ELR (cell line): ENCODE measurements at places on chromosomes 7 and 10.

DNA sequence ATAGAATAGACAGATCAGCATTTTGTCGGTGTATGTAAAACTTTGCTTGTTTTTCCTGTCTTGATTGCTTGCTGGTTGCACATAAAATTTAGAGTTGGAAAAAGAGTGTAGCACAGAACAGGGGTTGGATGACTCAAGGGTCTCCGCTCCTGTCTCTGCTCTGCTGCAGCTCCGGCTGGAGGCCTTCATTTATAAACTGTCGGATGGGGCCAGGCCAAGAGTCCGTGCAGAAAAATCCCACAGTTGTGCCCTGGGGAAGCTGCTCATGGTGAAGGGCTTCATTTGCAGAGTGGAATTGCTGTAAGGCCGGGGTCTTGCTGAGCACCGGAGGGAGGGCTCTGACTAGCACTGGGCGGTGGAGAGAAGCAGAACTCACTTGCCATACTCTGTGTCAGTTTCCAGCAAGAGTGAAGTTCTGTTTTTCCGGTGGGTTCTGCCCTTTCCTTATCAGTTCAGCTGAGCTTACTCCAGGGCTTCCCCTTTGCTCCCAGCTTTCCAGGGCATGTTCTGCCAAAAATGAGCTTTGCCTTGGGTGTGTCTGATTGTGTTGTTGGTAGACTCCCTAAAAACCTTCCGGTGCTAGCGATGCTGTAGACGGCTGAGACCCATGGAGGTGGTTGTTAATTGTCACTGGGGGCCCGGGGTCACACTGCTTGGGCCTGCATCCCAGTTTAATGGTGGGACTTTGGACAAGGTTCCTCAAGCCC is 67.2 kb downstream of the CAMK1D start:
- DNase-seq = no peak

DNA sequence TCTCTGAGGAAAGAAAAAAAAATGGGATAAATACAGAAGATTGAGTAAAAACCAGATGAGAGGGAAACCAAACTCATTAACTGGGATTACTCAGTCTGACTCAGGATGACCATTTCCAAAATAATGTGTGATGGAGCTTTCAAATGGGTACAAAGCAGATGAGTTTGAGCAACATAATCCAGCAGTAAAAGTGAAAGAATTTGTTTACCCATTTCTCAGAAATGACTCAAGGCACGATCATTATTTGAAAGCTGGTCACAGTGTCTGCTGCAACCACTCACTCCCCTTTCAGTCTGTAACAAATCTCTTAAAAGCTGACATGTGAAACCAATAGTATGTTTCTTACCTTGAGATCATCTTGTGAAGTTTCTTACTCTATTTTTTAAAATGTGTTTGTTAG is 104.7 kb upstream of the KLF14 start:
- DNase-seq = peak; percentile 97

DNA sequence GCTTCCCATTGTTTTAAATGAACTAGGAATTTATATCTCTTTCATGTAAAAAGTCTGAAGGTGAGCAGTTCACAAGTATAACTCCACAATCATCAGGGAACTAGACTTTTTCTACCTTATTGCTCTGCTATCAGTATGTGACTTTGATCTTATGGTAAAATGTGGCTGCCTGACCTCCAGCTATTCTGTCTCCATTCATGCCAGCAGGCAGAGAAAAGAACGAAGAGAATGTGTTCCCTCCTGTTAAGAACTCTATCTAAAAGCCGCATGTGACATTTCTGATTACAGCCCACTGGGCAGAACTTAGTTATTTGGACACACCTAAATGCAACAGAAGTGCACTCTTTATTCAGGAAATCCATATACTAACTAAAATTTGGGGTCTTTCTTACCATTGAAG is 102.8 kb upstream of the MBL2 start:
- no peak for DNase-seq

GRCh38 chr10:130809761-130810515 is 501.6 kb downstream of the TCERG1L start:
- DNase-seq = no peak

GRCh38 chr7:113752289-113752688 is 166.5 kb downstream of the PPP1R3A start:
- DNase-seq = no peak

GRCh38 chr7:101941481-101942383 is 124.3 kb downstream of the CUX1 start:
- DNase-seq = peak; percentile 79

- DNase-seq = peak; percentile 72
Observed at GRCh38 chr7:28298870-28299518, 113.3 kb upstream of the CREB5 start.

GRCh38 chr10:33673839-33674415 is 339.5 kb upstream of the NRP1 start:
- no peak for DNase-seq

- DNase-seq = peak; percentile 83
Observed at GRCh38 chr10:97572214-97572989, at the start of gene ANKRD2. TSS of gene ANKRD2 (plus strand) at chr10:97572779. CDS start at chr10:97572789, 10 bp downstream.

GRCh38 chr7:21984042-21984441 is 38.3 kb upstream of the CDCA7L start:
- no peak for DNase-seq

DNA sequence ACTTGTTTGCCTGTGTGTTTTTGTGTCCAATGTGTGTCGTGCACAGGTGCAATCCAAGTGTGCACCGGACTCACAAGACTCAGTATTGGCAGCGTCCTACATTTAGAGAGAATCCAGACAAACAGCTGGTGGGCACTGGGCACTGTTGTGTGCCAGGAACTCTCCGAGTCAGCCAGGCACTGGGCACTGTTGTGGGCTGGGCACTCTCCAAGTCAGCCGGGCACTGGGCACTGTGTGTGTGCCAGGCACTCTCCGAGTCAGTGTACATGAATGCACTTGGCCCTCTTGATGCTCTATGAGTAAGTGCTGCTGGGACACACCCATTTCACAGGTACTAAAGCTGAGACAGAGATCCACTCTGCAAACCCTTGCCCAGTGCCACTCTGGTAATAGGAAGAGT is 303.5 kb downstream of the PTPRN2 start:
- DNase-seq = no peak

- no peak for DNase-seq
Observed at GRCh38 chr7:47424523-47424922, 157.4 kb downstream of the TNS3 start.

DNA sequence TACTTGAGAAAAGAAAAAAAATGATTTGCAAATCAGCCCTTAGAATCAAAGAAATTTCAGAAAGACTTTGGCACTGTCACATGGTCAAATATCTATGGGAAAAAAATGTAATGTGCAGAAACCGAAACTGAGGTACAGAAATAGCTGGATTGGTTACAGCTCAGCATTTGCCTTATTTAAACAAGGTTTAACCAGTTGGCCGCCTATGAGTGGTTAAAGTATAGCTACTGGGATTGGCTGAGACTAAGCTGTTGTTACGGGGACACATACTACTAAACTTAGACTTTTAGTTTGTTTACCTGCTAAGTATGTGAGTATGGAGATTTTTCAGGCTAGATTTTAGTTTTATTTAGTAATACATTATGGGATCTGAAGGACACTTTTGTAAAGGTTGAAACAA is 38.6 kb downstream of the SFTPD start:
- DNase-seq = no peak

- DNase-seq = no peak
Observed at GRCh38 chr7:100426516-100426915, 2.0 kb downstream of the ZCWPW1 start.

DNA sequence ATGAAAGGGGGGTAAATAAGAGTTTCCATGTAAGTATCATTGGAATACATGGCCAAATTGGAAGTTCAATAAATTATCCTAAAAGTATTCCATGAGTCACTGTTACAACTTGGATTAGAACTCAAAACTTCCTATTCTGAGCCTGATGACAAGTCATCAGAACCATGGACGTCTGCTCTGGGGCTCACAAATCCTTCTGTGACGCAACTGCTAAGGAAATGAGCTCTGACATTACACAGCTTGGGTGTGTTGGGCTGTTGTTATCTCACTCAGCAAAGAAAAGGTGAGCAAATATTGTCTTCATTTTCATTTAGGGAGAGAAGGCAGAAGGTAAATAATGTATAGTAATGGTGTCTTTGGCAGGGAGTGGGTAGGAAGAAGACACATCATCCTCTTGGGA is 214.8 kb upstream of the ADO start:
- DNase-seq = no peak

DNA sequence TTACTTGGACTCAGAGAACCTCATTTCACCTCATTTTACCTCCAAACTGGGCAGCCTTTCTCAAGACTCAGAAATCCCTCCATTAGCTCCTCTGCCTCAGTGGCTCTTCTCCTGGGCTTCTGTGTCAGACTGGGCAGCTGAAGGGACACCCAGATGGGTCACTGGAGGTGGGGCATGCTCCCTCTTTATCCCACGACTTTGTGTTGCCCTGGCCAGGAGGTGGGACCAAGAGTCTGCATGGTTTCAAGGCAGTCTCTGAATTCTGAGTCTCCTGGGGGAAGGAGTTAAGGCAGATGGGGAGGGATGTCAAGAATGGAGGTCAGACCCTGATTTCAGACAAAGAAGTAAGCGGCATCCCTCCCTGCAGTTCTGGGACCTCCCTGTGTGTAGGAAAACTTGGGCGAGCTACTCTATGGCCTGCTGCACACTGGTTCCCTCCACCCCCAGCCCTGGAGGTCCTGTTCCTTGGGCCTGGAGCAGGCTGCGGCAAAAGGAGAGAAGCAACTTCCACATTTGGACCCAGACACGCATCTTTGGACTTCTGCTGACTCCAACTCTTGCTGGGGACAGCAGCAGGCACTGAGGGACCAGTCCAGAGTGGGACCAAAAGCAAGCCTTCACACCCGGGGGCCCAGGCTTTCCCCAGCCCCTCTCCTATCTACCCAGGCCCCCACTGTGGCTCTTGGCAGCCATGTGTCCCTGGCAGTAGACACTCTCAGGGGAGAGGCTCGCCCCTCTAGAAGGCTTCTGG is 10.8 kb downstream of the POLL start:
- DNase-seq = no peak

DNA sequence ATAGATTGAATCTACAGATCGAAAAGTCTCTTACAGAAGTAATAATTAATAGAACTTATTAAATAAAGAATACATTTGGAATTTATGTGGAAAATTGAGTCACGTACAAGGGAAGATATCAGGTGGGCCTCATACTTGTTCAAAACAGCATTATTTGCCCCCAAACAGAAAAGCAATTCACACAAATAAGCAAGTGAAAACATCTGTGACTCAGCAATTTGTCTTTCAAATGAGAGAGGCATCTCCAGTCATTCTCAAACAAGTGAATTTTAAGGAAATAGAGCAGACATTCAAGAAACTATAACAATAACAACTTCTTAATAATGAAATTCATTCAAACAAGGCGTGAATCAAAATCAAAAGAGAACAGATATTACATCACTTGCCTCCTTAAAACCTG is 50.1 kb downstream of the SEMA3A start:
- DNase-seq = no peak

DNA sequence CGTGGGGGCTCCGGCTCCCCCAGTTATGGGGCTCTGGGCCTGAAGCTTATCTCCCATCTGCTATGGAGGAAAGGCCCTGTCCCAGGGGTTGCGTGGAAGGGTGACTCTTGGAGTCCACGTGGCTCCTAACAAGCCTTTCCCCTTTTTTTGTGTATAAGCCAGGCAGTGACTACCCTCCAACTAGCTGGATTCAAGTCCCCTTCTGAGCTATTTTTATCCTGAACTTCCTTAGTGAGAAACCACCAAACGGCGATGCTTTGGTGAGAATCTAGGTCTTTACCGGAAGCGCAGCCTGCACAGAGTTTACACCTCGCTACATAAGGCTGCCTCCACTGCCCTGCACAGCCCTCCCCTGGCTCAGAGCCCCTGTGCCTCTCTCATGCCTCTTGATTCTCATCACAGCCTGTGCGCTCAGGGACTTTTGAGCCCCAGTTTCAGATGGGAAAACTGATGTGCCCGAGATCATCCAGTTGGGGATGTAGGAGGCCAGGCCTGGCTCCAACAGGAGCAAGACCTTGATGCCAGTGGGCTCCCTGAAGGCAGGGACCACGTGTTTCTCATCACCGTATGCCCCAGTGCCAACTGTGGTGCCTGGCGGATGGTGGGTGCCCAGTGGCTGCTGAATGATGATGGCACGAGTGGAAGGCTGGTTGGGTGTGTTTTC is 102.3 kb upstream of the PPIF start:
- no peak for DNase-seq

DNA sequence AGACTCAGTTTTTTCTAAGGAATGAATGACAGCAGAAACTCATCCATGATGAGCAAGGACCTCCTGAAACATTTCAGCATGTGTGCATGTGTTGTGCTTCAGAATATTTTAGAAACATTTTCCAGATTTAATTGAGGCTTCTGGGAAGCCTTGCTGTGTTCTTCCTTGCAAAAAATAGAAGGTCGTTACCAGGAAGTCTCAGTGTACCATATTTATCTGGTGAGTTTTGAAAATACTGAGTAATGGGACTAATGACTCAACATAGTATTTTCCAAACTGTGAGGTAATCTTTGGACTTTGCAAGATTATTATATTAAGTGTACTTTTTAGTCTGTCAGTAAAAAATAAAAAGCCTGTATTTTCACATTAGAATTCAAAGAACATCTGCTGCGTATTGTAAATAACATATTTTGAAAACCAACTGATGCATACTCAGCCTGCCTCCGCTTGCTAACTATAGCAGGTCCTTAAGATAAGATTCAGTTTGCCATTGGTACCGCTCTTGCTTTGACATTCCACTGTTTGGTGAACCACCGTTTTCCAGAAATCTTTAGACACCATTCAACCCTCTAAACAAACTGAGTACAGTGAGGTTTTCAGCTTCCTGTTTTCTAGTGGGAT is 739.6 kb upstream of the GALNT17 start:
- DNase-seq = no peak

- no peak for DNase-seq
Observed at GRCh38 chr10:47404446-47404845, 20.4 kb upstream of the ZNF488 start.
